ENCODE measurements at places on chromosomes 7 and 10.

DNA sequence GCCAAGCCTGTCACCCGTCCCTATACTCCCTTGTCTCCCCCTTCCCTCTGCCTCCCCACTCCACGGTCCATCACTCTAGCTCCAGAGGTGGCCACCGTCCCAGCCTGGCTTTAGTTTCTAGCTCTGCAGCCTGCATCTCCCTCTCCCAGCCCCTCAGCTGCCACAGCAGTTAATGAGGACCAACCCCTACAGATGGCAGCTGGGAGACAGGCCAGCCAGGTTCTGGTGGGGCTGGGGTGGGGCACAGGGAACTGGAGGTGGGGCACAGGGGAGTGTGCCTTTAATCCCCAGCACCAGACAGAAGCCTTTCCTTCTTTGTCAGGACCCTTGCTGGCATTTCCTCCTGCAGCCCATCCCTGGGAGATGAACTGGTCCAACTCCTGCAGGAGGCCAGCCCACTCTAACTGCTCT, 21.1 kb downstream of the UNC5B start:
- no peak for DNase-seq

- no peak for DNase-seq
Measured at GRCh38 chr7:128000854-128001265, 30.4 kb downstream of the LRRC4 start.

DNA sequence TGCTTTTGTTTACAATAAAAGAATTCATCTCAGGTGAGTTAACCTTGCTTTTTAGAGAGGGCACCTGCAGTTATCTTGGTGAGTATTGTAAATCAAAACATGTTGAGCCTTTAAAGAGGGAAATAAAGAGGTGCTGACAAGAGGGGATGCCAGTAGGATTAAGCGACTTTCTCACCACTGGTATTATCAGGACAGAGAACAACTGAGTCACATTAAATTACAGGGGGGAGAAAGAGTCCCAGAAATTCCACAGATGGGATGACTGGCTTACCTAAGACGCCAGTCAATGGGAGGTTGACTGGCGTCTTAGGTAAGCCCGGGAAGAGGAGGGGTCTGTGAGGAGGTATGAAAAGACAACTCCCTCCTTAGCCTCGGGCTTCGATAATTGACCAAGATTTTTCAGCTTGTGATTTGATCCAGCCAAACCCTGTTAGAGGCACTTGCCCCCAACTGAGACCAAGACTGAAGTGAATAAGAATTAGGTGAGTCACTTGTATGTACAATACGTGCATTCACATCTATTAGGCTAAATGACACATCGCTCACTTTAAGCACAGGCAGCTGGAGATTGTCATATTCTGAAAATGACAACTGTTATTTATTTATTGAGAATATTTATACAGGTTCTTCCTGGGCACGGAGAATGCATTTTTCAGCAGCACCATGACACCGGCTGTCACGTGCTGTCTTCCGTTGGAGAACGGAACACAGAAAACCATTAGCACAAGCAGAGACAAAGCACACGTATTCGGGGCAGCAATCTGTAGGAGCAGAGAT, 117.6 kb downstream of the SEM1 start:
- DNase-seq = no peak

DNA sequence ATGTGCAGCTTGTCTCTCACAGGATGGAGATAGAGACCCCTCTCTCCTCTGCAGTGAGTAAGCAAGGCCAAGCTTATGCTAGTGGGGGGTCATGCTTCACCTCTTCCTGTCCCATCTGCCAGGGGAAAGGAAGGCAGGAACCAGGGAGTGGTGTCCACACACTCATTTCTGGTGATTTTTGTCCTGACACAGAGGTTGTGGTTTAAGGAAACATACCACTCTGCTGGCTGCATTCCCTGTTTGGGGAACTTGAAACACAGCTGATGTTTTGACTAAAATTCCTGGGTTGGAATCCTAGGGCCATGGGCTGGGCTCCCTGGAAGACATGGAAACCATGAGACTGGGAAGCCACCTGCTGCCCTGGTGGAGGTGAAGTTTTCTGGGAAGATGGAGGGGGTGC, 21.4 kb downstream of the C10orf120 start:
- DNase-seq = no peak

DNA sequence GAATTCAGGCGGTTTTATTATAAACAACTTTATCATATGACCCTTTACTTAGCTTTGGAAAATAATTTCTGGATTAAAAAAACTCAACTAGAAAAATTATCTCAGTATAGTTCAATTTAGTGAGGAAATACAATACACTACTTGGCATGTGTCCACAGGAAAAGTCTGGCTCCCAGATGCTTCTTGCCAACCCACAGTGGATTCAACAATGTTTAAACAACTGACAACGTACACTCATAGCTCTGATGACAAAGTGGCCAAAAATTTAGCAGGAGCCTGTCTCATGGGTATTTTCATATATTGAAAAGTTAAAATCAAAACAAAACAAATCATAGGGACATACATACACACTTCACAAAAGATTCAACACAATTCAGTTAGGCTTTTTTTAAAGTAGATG, 158.8 kb downstream of the SKAP2 start:
- no peak for DNase-seq

GRCh38 chr7:132394283-132395198, 181.7 kb downstream of the PLXNA4 start:
- DNase-seq = peak; percentile 2

DNA sequence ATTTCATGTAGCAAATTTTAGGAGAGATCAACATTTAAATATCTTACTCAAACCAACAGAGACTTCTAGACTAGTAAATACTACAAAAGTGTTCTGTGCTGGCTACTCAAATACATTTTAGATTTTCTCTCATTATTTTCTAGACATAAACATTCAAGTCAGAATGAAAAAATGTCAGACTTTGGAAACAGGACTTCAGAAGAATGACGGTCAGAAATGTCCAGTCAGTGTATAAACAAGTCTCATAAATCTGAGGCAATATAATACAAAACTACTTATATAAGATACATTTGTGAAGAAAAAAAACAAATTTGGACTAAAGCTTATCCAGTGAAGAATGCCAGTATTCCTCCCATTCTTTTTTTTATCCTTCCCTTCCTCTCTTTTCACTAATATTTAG, 25.9 kb downstream of the RNLS start:
- no peak for DNase-seq

DNA sequence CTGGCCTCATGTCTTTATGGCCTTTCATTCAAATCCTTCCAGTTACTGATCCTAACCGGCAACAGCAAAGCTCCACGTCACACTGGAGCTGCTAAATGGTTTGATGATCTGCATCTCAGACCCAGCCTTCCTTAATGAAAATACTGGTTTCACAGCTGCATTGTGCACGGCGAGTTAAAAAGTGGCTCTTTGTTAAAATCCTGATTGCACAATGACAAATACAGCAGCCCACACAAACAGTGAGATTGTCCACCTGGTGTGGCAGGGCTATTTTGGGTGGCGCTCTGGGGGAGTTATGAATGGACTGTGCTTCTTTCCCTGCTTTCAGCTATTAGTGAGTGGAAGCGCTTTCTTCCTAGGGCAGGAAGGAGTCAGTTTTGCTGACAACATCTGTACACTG, 63.4 kb upstream of the C1QL3 start:
- DNase-seq = no peak

DNA sequence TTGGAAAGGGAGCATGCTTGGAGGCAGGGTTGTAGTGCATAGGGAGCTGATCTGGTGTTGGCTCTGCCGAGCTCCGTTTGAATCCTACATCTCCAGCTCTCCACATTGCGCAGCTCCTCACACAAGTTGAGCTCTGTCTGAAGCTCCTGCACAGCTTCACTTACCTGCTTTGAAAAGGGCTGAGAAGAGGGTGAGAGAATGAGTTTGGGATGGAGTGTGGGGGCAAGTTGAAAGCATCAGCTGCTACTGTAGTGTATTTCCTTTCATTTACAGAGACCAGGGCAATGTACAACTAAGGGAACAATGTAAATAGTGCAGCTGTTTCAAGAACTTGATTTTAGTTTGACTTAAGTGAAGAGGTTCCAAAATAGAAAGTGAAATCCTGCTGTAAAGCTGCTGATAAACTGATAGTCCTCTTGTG, 88.5 kb downstream of the VTI1A start:
- DNase-seq = no peak

- no peak for DNase-seq
Measured at GRCh38 chr7:47047384-47047783, 534.5 kb downstream of the TNS3 start.

DNA sequence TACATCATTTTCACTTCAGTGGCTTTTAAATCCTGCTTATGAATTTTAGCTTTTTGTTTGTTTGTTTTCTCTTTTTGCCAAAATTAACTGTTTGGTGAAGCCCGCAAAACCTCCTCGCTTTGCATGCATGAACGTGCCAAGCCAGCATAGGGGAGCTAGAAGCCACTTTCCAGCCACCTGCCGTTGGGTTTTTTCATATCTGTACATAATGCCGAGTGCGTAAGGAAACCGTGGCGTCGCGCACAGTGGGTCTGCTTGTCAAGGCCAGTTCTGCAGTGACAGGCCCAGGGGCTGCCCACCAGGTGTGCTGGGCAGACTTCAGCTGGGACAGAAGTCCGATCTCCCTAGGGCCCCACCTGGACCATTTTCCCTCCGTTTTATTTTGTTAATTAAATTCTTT, 41.1 kb downstream of the WIPI2 start:
- no peak for DNase-seq

DNA sequence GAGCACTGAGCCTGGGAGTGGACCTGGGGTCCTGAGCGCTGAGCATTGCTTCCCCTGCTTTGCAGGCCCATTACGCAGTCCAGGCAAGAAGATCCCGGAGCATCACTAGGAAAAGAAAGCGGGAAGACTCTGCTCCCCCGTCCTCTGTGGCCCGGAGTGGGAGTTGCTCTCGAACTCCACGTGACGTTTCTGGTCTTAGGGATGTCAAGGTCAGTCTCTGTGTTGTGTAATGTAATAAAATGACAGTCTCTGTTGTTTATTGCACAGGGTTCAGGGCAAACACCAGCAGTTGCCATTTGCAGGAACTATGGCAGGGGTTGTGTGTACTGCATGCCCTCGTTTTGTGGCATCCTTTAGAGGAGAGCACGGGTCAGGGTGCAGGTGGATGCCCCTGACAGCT, 10.0 kb downstream of the IDI2 start:
- DNase-seq = no peak

DNA sequence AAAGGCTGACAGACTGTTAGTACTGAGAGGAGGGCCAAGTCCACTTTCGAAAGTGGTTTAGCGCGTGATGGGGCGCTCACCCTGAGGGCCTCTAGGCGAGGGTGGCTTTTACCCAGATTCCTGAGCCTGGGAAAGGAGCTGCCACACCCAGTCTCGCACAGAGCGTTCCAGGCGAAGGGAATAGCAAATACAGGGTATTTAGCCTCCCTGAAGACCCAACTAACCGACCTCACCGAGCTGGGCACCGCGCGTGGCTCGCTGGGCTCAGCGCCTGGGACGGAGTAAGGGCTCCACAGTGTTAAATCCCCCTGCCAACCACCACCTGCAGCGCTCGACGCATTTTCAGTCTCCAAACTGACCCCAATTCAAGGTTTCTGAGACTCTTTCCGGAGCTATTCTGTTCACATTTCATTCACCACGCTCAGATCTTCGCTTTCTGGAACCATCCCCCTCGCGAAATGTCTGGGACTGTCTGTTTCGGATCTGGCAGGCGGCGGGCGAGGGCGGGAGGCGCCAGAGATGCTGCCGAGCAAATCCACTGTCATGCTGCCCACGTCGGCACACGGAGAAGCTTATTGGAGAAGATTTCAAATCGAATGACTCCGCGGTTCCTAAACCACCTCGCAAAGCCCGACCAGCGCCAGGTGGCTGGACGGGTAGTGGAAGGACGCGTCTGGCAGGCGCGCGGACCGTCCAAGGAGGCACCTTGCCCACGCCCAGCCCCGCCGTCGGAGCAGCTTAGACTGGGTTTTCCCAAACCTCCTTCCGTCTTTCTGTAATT, 1.4 kb upstream of the OSBPL3 start:
- DNase-seq = no peak

DNA sequence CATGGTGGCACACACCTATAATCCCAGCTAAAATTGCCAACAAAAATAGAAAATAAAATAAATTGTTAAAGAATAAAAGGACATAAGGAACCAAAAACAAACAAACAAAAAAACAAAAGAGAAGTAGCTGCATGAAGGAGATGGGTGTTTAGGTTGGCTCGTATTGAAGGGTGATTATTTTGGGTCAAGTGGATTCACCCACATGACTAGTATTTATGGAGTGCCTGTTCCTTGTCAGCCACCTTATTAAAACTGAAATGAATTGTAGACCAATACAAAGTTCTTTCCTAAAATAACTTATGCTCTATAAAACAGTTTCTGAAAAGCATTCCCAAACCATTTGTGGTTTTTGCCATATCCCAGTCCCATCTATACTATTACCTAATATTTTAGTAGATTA, 138.7 kb downstream of the BTAF1 start:
- DNase-seq = no peak

DNA sequence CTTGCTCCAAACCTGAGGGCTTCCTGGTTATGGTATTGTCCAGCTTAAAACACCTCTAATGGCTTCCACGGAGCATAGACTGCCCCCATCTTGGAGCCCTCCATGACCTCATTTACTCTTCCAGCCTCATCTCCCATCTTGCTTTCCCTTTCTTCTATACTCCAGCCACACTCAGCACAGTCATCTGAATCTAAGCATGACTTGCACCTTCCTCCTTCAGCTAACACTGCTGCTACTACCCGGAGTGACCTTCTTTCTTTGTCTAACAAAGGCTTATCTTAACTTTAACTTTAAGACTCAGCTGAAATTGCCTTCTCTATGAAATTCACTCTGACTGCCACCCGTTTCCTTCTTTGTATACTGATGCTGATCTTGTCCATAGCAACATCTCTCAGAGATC, 135.1 kb downstream of the FAM107B start:
- DNase-seq = no peak

DNA sequence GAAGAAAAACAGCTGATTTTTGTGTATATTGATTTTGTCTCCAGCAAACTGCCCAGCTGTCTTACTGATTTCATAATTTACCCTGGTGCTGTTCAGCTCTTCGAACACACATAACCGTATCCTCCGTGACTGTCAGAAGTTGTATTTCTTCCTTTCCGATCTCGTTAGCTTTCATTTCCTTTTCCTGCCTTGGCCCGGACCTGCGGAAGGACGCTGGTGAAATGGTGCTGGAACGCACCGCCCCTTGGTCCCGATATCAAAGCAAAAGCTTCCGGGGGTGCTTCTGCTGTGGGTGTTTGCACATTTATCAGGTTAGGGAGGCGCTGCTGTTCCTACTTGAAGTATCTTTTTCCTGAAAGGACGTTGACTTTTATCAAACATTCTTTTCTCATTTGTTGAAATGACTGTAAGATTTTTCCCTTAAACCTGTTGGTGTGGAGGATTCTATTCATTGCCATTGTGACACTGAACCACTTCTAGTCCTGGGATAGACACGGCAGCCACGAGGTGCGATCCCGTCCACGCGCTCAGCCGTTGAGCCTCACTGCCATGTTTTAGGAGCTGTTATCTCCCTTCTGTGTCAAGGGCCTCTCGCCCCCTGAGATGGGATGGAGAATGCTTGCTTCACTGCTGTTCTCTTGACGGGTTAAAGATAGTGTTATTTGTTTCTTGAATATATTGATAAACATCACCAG, 72.6 kb downstream of the FOXL3 start:
- DNase-seq = no peak

- no peak for DNase-seq
Measured at GRCh38 chr10:104387130-104387888, 33.7 kb downstream of the CFAP58 start.

- no peak for DNase-seq
Measured at GRCh38 chr7:70635633-70636032, 496.3 kb upstream of the GALNT17 start.
